ENCODE measurements at places on chromosomes 7 and 10.
A peak's percentile ranks its signal among the peaks of the same experiment; 100 is the strongest.

DNA sequence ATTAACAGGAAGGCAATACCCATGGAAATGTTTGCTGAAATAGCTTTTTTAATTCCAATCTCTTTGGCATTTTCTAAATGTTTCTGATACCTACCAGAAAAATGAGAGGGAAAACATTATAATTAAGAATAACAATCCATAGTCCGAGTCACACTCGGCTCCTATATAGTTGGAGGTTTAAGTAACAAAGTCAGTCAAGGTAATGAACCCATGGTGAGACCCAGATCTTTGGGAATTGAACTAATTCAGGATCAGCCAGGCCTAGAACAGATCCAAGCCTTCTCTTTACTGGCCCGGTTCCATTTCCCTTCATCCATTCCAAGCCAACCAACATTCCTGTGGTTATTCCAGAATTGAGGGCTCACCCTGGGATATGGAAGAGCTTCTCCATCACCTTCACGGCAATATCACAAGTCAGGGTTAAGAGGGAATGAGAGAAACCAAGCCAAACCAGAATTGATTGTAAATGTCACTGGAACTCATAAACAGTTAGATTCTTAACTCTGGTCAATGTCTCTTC lies 28.3 kb downstream of the ABCB4 start:
- no peak for ATAC-seq

- ATAC-seq: no peak
These were observed 148.2 kb downstream of the KCND2 start for GRCh38 chr7:120421151-120421651.

DNA sequence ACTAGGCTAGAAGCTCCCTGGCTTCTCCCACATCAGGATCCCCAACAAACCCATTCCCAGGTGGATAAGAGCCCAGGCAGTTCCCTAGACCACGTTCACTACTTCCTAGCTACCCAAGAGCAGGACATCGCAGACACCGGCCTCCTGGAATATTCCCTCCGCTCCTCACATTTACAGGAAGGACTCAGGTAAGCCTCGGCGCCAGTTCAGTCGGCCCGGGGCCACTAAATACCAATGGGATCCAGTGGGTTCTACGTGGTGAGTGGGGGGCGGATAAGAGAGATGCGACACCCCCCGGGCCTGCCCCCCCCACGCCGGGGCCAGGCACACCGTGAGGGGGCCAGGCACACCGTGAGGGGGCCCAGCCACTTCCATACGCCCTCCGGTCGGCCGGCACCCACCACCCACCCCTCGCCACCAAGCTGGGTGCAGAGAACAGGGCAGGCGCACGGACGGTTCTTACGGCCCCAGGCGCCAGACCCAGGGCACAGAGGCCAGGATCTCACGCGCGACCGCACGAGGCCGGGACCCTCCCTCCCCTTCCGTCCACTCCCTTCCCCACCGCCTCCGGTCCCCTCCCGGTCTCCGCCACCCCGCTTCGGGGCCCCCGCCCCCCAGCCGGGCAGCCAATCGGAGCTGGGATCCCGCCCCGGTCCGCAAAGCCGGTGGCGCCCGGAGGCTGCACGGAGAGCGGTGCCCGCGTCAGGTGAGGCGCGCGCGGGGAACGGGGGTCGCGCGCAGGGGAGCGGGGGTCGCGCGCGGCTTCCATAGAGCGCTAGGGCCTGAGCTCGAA lies at the start of gene BLVRA:
TSS of gene BLVRA (plus strand) at position 652 of the 793 bp plus-strand sequence. CDS start 12,479 bp downstream, outside the sequence.
- peak; percentile 78 for ATAC-seq

GRCh38 chr7:147251751-147252325 lies 1135.2 kb downstream of the CNTNAP2 start:
- no peak for ATAC-seq

DNA sequence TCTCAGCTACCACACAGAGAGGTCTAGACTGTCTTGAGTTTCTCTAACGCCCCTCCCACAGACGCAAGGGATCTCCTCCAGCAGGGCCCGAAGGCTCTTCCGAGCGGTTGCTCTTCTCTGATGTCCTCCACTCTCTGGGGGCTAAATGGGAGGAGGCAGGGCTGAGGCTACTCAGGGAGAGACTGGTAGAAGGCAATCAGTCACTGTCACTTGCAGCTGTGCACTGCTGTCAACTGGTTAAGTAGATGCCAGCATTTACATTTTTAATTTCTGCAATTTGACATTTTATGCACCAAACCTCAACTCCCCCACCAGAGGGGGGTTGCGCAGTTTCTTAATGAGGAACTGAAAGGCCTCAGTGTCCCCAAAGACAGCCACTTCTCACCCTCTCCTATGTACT lies 442.8 kb downstream of the PLXNA4 start:
- no peak for ATAC-seq

DNA sequence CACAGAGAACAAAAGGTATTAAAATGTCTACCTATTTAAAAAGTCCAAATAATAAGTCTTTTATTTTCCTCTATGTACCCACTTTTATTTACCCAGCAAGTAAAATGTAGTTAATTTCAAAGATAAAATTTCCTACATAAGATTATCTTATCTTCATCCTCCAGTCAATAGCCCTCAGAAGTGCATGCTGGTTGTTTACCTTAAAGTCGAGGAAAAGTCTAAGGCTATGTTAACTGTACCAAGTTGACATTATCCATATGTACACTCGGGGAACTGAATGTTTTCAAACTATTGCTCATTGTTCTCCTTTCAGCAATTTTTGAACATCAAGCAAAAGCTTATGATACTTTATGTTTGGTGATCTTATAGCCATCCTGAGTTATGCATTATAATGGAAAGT lies 24.1 kb upstream of the LIPF start:
- ATAC-seq: no peak

- ATAC-seq: no peak
These were observed 219.0 kb downstream of the CCDC3 start for GRCh38 chr10:12782537-12782936.

GRCh38 chr10:77637532-77638320 lies at the start of gene KCNMA1:
KCNMA1 (minus strand) TSS chr10:77637808.
- ATAC-seq: no peak

- no peak for ATAC-seq
These were observed 129.2 kb downstream of the GRK5 start for GRCh38 chr10:119336599-119336998.

- ATAC-seq: no peak
These were observed 538.7 kb downstream of the TFEC start for GRCh38 chr7:115491744-115492380.

- no peak for ATAC-seq
These were observed 31.0 kb downstream of the GET4 start for GRCh38 chr7:907158-907980.

DNA sequence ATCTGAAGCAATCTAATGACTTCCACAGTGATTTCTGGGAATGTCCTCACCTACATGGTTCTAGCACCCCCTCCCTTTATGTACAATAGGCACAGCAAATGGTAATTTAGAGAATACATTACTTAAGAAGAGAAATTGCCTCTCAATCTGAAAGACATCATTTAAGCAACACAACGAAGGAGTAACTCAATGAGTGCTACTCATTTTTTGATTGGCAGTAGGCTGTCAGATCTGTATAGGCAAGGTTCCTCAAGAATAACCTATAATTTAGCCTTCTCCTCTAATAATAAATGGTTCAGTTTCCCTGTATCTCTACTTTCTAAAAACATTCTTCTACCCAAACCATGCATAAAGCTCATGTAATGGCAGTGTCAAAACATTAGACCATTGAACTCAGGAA lies 30.6 kb upstream of the SEMA3C start:
- no peak for ATAC-seq

GRCh38 chr10:44763331-44763730 lies 147.8 kb upstream of the TMEM72 start:
- no peak for ATAC-seq

DNA sequence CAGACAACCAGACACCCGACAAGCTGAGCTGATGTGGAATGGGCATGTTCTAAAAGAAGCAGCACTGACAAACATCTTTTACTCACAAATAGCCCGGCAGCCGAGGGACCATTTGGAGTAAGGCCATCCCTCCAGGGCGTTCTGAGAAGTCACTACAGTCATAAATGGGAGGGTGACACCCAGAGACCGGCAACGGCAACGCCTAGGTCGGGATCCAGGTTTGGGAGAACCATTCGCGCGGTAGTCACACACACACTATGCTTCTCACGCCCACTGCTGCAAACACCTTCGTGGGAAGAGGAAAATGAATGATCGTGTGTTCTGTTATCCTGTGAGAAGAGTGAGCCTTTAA lies 9.8 kb downstream of the TNS3 start:
- ATAC-seq: no peak

- no peak for ATAC-seq
These were observed 3.1 kb downstream of the CYP2W1 start for GRCh38 chr7:985915-986741.

Data from activated CD4-positive, CD25-positive, alpha-beta regulatory T cell treated with anti-CD3 and anti-CD28 coated beads, Interleukin-2, amount 50 U/mL, for 24 hours (primary cell).